ENCODE measurements at places on chromosomes 11 and 22.

DNA sequence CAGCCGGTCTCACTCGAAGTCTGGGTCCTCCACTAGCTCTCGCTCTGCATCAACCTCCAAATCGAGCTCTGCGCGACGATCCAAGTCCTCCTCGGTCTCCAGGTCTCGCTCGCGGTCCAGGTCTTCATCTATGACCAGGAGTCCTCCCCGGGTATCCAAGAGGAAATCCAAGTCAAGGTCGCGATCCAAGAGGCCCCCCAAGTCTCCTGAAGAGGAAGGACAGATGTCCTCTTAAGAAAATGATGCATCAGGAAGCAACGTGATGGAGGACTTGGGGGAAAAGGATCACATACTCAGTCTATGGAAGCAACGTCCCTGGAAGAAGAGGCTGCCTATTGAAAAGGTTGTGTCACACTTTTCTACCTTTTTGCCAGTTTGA lies 1.1 kb downstream of the SRSF8 start:
- no peak for DNase-seq

DNA sequence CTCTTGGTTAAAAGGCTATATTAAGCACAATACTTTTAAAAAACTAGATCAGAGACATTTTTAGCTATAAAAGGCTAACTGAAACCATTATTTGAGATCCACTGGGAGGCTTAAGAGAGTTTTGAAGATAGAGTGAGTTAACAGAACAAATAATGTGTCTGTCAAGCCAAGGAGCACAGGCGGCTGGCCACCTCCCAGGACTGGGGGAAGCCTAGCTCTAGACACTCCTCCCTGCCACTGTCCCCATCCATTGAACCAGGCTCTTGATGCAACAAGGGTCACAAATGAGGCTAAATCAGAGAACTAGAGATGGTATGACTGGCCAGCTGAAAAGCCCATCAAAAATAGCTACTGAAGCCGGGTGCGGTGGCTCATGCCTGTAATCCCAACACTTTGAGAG lies 63.0 kb downstream of the C22orf31 start:
- no peak for DNase-seq

DNA sequence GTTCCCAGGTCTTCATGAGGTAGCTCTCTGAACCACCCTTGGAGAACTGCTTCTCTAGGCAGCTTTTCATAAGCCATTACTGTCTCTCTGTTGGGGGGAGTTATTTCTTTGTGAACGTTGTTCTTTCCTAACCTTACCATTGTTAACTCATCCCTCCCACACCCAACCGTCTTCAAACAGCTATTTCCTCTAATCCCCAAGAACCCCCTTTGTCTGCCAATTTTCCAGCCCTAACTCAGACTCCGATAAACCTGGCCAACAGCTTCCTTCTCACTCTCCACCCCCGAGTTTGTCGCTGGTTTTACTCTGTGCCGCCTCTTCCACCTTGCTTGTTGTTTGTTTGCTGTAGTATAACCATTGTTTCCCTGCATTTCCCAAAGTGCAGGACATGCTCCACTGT lies 131.5 kb downstream of the CCDC34 start:
- DNase-seq, result no peak

DNA sequence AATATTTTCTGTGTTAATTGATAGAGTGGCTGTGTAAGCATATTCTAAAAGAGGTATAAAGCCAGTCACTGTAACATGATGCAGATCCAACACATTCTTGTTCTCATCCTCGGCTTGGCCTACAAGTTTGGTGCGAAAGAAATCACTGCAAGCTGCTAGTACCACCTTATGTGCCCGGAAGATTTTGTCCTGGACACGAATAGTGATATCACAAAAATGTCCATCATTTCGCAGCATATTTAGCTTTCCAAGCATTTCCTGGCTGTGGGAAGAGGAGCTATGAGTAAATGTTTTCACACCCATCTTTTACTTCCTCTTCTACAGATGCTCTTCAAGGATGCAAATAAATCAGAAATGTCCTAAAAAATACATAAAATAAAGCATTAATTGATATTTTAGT lies 53.1 kb downstream of the ZBTB44 start:
- DNase-seq, result no peak

DNA sequence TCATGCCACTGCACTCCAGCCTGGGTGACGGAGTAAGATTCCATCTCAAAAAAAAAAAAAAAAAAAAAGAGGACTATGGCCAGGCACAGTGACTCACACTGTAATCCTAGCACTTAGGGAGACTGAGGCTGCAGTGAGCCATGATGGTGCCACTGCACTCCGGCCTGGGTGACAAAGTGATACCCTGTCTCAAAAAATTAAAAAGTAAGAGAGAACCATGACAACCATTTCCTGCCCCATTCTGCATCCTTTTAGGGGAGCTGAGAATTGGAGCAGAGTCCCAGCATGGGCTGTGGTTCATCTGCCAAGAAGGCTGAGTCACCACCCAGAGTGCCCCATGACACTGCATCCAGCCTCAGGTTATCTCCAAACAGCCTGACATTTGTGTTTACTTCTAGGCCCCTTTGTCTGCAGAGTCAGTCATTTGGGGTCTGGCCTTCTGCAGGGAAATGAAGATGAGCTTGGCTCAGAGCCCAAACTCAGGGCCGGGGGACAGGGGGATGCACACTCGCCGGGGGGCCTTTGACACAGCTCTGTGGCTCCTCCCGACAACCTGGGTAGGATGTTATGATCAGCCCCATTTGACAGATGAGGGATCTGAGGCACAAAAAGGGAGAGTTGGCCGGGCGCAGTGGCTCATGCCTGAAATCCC lies 4.7 kb downstream of the CSDC2 start:
- DNase-seq, result no peak

DNA sequence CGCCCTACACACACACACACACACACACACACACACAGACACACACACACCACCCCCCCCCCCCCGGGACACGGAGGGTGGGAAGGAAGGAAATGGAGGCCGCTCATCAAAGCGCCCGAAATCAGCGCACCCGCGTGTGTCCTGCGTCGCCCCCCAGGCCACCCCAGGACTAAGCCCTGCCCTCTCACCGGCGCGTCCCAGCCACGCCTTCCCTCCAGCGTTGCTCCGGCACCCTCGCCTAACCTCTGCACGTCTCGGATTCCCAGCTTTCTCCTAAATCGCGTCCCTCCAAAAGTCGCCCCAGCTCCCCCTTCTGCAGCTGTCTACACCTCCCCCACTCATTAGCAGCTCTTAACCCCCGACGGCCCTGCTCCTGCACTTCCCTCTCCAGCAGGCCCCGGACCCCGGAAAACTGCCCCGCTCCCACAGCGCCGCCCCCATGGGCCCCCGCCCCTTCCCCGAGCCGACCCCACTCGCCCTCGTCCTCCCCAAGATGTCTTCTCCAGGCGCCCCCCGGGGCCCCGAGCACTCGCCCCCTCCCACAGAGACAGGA lies 557 bp downstream of the PACSIN2 start:
- no peak for DNase-seq

DNA sequence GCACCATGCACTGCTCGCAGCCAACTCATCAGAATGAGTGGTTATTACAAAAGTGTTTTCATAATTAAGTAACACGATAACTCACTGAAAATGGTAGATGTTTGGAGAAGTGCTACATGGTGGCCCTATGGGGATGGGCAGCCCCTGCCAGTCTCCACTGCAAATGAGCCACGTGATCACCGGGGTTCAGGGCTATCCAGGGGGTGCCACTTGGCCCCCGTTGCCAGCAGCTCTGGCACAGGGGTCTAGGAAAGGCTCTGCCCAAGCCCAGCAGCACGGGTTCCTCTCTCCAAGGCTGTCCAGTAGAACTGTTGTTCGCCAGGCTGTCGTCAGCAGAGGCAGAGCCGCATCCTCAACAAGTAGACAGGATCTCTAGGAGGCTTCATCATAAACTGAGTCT lies 382.1 kb upstream of the B3GAT1 start:
- no peak for DNase-seq

DNA sequence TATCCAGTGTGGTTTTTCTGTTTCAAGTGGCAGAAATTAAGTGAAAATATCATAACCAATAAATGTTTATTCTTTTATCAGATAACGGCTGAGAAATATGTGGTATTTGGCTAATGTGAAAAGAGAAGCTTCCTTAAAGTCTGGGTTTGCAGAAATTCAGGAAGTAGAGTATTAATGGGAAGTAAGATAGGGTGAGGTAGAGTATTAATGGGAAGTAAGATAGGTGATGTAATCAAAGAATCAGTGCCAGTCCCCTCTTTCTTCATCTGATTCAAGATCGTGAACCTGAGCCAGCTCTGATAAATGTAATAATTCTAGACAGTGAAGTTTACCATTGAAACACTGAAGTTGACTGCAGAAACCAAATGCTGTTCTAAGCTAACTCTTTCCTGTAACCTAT lies 30.9 kb downstream of the TRPC6 start:
- DNase-seq, result no peak

- no peak for DNase-seq
These were observed 38.3 kb upstream of the GRAMD1B start for GRCh38 chr11:123391646-123392348.

- no peak for DNase-seq
These were observed 9.3 kb downstream of the HINFP start for GRCh38 chr11:119130662-119131061.

DNA sequence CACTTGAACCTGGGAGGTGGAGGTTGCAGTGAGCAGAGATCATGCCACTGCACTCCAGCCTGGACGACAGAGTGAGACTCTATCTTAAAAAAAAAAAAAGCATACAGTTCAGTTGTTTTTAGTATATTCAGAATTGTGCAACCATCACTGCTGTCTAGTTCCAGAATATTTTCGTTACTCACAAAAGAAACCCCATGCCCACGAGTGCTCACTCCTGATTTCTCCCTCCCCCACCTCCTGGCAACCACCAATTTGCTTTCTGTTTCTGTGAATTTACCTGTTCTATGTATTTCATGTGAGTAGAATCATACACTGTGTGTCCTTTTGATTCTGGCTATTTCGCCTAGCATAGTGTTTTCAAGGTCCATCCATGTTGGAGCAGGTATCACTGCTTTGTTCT lies 24.8 kb downstream of the PTPRJ start:
- DNase-seq, result no peak

- DNase-seq, result no peak
These were observed 1112.4 kb upstream of the CNTN5 start for GRCh38 chr11:97908354-97908753.

GRCh38 chr11:128942817-128943427 lies at the start of gene TP53AIP1:
TSS of gene TP53AIP1 (minus strand) at chr11:128942871. CDS start at chr11:128937818, 5,053 bp downstream.
- DNase-seq, result no peak

- no peak for DNase-seq
These were observed 105.1 kb downstream of the HIPK3 start for GRCh38 chr11:33362051-33362910.

DNA sequence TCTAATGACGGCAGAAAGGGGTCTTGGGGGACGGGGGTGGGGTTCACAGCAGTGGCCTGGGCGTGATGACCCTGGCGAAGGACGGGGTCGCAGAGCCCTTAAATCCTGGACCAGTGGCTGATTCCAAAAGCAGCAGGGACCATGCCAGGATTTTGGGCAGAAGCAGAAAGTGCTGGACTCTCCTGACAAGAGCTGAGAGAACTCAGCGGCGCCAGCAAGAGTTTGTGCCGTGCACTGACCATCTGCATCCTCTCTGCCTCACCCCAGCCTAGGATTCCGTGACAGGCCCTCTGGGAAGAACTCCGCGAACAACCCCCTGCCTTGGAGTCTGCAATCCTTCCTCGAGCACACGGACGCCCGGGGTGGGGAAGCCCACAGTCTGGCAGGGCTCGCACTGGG lies 644 bp upstream of the NDUFV1 start:
- no peak for DNase-seq

- peak; percentile 82 for DNase-seq
These were observed 859 bp upstream of the KRTAP5-5 start for GRCh38 chr11:1628506-1629325.

DNA sequence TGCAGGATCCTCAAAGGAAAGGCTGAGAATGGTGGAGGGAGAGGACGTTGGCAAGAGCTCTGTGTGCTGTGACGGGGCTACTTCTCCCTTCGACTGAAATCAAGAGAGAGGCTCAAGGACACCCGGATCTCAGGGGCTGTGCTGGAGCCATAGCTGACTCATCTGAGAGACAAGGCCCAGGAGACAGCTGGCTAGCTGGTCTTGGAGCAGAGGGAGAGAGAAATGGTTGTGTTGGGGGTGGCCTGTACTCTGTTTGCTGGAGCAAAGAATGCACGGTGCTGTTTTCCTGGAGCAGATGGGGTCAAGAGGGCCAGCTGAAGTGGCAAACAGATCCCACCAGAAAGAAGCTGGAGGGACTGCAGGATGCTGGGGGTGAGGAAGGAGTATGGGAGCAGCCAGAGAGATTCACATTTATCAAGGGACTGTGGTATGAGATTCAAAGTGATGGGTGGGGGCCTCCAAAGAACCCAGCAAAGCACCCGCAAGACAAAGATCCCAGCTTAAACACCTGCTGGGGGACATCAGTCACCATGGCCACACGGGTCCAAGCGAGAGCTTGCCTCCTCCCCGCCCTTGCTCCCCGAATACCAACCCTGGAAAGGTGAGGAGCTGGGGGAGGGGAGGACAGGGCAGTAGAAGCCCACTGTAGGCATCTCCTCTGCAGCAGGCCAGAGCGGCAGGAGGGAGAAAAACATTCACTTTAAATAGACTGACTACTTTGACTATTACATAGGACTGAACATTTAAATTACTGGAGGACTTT lies 40.8 kb downstream of the MAP6 start:
- no peak for DNase-seq

GRCh38 chr11:70225681-70226177 lies 22.6 kb downstream of the FADD start:
- no peak for DNase-seq

- DNase-seq, result no peak
These were observed 125.2 kb downstream of the LRRC4C start for GRCh38 chr11:41334007-41334933.

GRCh38 chr11:67286621-67287333 lies 2.3 kb upstream of the ANKRD13D start:
- no peak for DNase-seq

DNA sequence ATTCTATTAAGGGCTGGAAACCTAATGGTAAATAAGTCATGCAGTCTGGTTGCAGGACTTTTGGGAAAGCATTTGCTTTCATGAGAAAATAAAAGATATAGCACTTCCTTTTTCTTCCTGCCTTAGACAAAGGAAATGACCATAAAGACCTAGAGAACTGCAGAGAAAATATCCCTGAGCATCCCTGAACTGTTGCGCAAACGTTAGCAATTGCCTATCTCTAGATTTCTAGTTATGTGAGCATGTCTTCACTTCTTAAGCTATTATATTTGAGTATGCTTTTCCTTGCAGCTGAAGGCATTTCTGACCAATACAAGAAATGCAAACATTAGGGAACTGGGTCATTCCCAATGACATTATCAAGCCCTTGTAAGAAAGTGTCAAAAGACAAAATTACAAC lies 110.6 kb downstream of the KIF18A start:
- DNase-seq, result no peak

DNA sequence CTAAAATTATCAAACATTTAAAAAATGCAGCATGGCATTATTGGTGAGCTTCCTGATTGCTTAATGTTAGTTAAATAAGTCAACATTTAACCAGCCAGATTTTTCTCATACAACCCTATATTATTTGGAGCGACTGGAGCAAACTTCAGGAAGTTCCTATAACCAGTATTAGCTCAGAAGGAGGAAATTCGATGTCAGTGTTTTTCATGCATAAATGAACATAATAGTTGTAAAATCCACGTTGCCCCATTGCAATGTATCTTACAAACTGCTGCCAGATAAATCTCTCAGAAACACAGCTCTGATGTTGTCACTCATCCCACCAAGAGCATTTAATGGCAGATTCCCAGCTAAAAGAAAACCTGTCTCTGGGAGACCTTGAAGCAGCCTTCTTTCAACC lies 278.5 kb downstream of the CASP12 start:
- DNase-seq, result no peak

- DNase-seq, result peak; percentile 54
These were observed at the start of gene TRIOBP for GRCh38 chr22:37696657-37697537. TSS of gene TRIOBP (plus strand) at chr22:37697048. CDS start at chr22:37701366, 4,318 bp downstream.

GRCh38 chr22:21926728-21927127 lies 25.9 kb downstream of the PPM1F start:
- DNase-seq, result no peak

Measured in frontal cortex (tissue), 4 donors.